ENCODE measurements at places on chromosomes 4 and X. TPM values are rescaled to one million over a fixed set of nuclear protein-coding genes. Genes with fewer than 3 reads are reported as not detected.

DNA sequence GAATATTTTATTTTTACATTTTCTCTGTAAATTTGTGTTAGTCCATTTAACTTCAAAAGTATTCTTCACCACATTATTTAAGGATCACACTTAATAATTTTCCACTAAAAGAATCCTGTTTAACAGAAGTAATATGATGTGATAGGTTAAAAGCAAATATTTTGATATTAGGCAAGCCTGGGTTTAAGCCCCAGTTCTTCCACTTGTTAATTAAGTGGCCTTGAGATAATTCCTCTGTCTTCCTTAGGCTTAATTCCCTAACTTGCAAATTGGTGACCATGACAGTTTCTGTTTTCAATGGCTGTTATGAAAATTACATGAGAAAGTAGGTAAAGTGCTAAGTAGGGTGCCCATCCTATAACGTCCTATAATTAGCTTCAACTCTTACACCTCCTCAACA lies 129.9 kb upstream of the ATOH1 start:
- no peaks in the 10 kb centered on the region for H3K27me3 ChIP-seq
- no peaks in the 10 kb centered on the region for H3K36me3 ChIP-seq
- H3K4me1 ChIP-seq = no peaks in the 10 kb centered on the region
- no peak for DNase-seq

GRCh38 chrX:46531442-46531841 lies 13.8 kb downstream of the ZNF674 start:
- no peaks in the 10 kb centered on the region for H3K27me3 ChIP-seq
- no peak overlapping the region for H3K27ac ChIP-seq
- no peaks in the 10 kb centered on the region for H3K4me1 ChIP-seq
- no peaks in the 10 kb centered on the region for H3K36me3 ChIP-seq
- no peak overlapping the region for H3K4me3 ChIP-seq

- no peak overlapping the region for H3K4me3 ChIP-seq
- H3K4me1 ChIP-seq = no peaks in the 10 kb centered on the region
- DNase-seq = no peak
- no peak overlapping the region for H3K27ac ChIP-seq
- no peaks in the 10 kb centered on the region for H3K27me3 ChIP-seq
- H3K36me3 ChIP-seq = peaks cover 34% of the 10 kb centered on the region
Measured at GRCh38 chrX:155094468-155095061, 23.3 kb downstream of the BRCC3 start.

DNA sequence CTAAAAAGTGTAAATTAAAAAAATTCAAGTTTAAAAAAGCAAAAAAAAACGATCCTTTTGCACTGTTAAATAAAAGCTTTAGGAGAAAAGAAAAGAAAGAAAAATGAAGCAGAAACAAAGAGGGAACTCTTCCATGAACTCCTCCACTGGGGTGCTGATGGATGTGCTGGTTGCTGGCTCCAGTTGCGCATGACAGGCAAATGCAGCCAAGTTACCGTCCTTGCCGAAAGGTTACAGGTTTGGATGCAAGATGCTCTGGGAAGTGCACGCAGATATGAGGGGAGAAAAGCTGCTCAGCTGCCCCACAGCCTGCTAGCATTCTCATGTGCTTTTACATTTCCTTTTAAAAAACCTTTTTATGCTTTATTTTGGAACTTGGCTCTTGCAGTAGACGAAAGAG lies 58.5 kb downstream of the HADH start:
- no peaks in the 10 kb centered on the region for H3K27me3 ChIP-seq
- no peak overlapping the region for H3K27ac ChIP-seq
- DNase-seq = no peak
- H3K4me1 ChIP-seq = peaks cover 51% of the 10 kb centered on the region
- H3K36me3 ChIP-seq = peaks cover 59% of the 10 kb centered on the region
- H3K4me3 ChIP-seq = no peak overlapping the region

GRCh38 chr4:141543176-141543575 lies 93.2 kb upstream of the IL15 start:
- H3K27ac ChIP-seq = no peak overlapping the region
- no peaks in the 10 kb centered on the region for H3K36me3 ChIP-seq
- H3K27me3 ChIP-seq = no peaks in the 10 kb centered on the region
- H3K4me1 ChIP-seq = no peaks in the 10 kb centered on the region

DNA sequence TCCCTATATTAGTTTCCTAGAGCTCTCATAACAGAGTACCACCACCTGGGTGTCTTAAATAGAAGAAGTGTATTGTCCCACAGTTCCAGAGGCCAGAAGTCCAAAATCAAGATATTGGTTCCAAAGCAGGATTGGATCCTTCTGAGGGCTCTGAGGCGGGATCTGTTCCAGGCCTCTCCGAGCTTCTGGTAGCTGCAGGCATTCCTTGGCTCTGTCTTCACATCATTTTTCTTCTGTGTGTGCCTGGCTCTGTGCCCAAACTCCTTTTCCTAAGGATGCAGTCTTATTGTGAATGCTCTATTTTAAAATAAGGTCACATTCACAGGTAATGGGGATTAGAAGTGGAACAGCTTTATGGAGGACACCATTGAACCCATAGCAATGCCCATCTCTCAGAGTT lies 253.7 kb upstream of the TAPT1 start:
- H3K4me1 ChIP-seq = no peaks in the 10 kb centered on the region
- no peak overlapping the region for H3K27ac ChIP-seq
- H3K36me3 ChIP-seq = no peaks in the 10 kb centered on the region
- no peaks in the 10 kb centered on the region for H3K27me3 ChIP-seq

DNA sequence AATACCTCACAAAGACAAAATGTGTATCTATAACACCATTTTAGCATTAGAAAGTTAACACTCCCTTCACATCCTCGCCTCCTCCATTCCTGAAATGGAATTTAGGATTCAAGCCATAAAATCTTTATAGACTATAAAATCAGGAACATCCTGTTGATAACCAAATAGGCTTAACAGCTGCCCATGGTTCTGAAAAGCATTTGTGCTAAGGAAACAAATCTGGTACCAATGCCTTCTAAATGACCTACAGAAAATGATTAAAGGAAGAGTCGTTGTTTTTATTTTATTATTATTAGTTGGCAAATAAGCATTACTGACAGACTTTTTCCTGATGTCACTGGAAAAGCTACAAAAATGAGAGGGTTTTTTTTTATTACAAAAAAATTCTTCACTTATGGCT lies 79.8 kb downstream of the PAPSS1 start:
- peaks cover 17% of the 10 kb centered on the region for H3K36me3 ChIP-seq
- no peak overlapping the region for H3K4me3 ChIP-seq
- H3K4me1 ChIP-seq = no peaks in the 10 kb centered on the region
- H3K27me3 ChIP-seq = no peaks in the 10 kb centered on the region
- no peak for DNase-seq

GRCh38 chr4:104465201-104465600 lies 29.5 kb downstream of the CXXC4 start:
- no peak overlapping the region for H3K4me3 ChIP-seq
- H3K4me1 ChIP-seq = no peaks in the 10 kb centered on the region
- DNase-seq = no peak

DNA sequence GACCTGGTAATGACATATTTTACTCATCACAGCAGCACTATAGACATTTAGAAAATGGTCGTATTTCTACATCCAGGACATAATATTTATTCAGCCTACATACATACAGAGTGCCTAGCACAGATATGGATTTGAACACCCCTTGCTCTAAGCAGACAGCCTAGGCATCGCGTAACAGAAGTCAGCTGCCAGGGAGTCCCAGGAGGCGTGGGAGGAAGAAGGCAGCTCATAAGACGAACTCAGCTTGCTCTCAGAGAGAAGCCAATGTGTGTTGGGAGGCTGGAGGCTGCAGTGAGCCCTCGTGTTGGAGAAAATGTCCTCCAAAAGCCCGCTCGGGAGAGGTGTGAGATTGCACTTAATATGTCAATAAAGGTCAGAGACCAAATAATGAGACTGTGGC lies 131.6 kb downstream of the BCOR start:
- H3K36me3 ChIP-seq = no peaks in the 10 kb centered on the region
- H3K27ac ChIP-seq = no peak overlapping the region
- H3K4me3 ChIP-seq = no peak overlapping the region
- peaks cover 22% of the 10 kb centered on the region for H3K4me1 ChIP-seq

- no peak overlapping the region for H3K4me3 ChIP-seq
- no peak overlapping the region for H3K27ac ChIP-seq
- H3K4me1 ChIP-seq = no peaks in the 10 kb centered on the region
- no peak for DNase-seq
Measured at GRCh38 chrX:129559783-129560182, 19.7 kb downstream of the OCRL start.

- H3K4me3 ChIP-seq = no peak overlapping the region
- H3K4me1 ChIP-seq = no peaks in the 10 kb centered on the region
- no peak overlapping the region for H3K27ac ChIP-seq
Measured at GRCh38 chr4:47473141-47473750, 9.7 kb upstream of the COMMD8 start.

- H3K4me3 ChIP-seq = no peak overlapping the region
- H3K36me3 ChIP-seq = no peaks in the 10 kb centered on the region
- no peak for DNase-seq
- H3K27me3 ChIP-seq = no peaks in the 10 kb centered on the region
Measured at GRCh38 chr4:131258361-131258760, 1890.7 kb upstream of the PCDH10 start.

GRCh38 chr4:140472156-140472555 lies 25.9 kb downstream of the MGAT4D start:
- no peaks in the 10 kb centered on the region for H3K36me3 ChIP-seq
- no peak overlapping the region for H3K4me3 ChIP-seq
- DNase-seq = no peak
- H3K27me3 ChIP-seq = peaks cover 2% of the 10 kb centered on the region

- no peak overlapping the region for H3K4me3 ChIP-seq
- H3K27me3 ChIP-seq = no peaks in the 10 kb centered on the region
- no peaks in the 10 kb centered on the region for H3K36me3 ChIP-seq
- no peak overlapping the region for H3K27ac ChIP-seq
Measured at GRCh38 chrX:97740886-97741285, 857.2 kb downstream of the RPA4 start.

GRCh38 chr4:127347936-127348335 lies 284.8 kb upstream of the INTU start:
- no peaks in the 10 kb centered on the region for H3K27me3 ChIP-seq
- no peak overlapping the region for H3K27ac ChIP-seq
- H3K4me3 ChIP-seq = no peak overlapping the region
- H3K36me3 ChIP-seq = no peaks in the 10 kb centered on the region

GRCh38 chr4:34280131-34280530 lies 1964.2 kb downstream of the ARAP2 start:
- no peak overlapping the region for H3K4me3 ChIP-seq
- H3K27me3 ChIP-seq = no peaks in the 10 kb centered on the region
- no peak for DNase-seq
- no peaks in the 10 kb centered on the region for H3K36me3 ChIP-seq

DNA sequence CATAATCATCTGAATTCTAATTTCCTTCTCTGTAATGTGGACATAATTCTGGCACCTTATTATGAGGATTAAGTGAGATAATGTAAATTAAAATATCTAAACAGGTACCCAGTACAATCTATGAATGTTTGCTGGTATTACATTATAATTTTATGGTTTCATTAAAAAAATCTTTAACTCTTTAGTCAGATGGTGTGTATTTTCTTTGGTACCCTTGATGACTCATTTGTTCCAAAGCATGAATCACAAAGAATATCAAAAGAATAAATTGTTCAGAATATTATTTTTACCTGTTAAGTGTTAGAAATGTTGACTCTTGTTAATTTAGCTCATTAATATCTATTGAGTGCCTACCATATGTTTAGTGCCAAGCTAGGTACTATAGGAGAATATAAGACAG lies 74.3 kb downstream of the SNX25 start:
- peaks cover 3% of the 10 kb centered on the region for H3K36me3 ChIP-seq
- H3K4me3 ChIP-seq = no peak overlapping the region
- no peaks in the 10 kb centered on the region for H3K27me3 ChIP-seq
- no peak overlapping the region for H3K27ac ChIP-seq

DNA sequence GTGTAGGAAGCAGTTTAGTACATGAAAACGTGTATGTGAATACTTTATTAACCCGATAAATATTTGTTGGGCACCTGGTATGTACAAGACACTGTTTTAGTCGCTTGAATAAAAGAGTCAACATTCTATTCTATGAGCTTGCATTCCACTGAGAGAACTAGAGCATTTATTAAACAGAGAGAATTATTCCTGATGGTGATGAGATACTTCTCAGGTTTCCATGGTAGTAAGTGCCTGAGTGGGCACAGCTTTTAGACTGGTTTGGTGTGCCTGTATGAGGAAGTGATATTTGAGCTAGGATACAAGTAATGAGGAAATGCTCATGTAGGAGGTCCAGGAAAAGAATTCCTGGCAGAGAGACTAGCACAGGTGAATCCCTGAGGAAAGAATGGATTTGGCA lies 94.2 kb downstream of the ATP10D start:
- no peak overlapping the region for H3K27ac ChIP-seq
- no peak overlapping the region for H3K4me3 ChIP-seq
- no peak for DNase-seq
- peaks cover 2% of the 10 kb centered on the region for H3K36me3 ChIP-seq
- H3K27me3 ChIP-seq = no peaks in the 10 kb centered on the region
- H3K4me1 ChIP-seq = no peaks in the 10 kb centered on the region

DNA sequence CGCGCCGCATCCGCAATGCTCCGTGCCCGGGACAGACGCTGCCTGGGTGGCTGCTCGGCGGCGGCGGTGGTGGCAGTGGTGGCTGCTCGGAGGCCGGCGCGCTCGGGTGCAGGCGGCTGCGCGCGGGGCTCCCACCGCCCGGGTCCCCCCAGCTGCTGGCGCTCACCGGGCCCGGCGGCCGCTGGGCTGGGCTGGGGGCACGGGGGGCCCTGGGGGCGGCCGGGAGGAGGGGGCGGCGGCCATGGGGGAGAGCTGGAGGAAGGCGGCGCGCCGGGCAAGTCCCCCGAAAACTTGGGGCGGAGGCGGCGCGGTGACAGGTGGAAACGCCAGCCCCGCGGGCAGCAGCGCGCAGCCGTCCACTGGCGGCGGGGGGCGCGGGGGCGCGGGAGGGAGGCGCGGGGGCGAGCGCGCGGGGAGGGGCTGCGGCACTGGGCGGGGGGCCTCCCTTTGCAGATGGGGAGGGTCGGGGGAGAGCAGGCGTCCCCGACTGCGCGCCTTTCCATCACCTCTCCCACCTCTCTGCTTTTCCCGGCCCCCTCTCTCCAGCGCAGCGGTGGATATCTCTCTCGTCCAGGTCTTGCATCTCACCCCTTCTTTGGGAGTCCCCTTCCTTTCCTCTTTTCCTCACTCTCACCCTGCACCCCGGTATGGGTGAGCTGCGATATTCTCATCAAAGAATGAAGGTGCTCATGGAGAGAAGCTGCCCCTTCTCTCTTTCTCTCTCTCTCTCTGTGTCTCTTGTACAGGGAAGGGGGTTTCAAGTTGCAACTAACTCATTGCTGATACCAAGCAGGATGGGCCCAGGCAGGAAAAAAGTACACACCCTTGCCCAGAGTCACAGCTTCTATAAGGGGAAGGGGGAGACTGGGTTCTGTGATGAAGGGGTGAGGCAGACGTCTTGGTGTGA lies 83.7 kb upstream of the DHRSX start:
- no peak overlapping the region for H3K27ac ChIP-seq
- DNase-seq = no peak
- no peaks in the 10 kb centered on the region for H3K36me3 ChIP-seq
- peaks cover 16% of the 10 kb centered on the region for H3K4me1 ChIP-seq
- H3K4me3 ChIP-seq = no peak overlapping the region

- no peak overlapping the region for H3K27ac ChIP-seq
- H3K27me3 ChIP-seq = no peaks in the 10 kb centered on the region
- H3K4me3 ChIP-seq = no peak overlapping the region
Measured at GRCh38 chrX:98459669-98460068, 1576.0 kb downstream of the RPA4 start.

- H3K27ac ChIP-seq = no peak overlapping the region
- H3K36me3 ChIP-seq = no peaks in the 10 kb centered on the region
- H3K4me3 ChIP-seq = peak overlapping the region; percentile 64
- DNase-seq = peak; percentile 8
Measured at GRCh38 chr4:122827879-122828601, 1.4 kb downstream of the FGF2 start.

CPZ gene
- not detected for total RNA-seq

L1CAM gene
- total RNA-seq = 1.2 TPM

ARHGEF38 gene
- not detected for total RNA-seq

HPGDS gene
- not detected for total RNA-seq

HEPH gene
- not detected for total RNA-seq

STAP1 gene
- total RNA-seq = 3.6 TPM

AFM gene
- total RNA-seq = not detected

SEL1L3 gene
- total RNA-seq = 36.5 TPM

Data from CD4-positive, alpha-beta T cell (primary cell).